ENCODE measurements at places on chromosomes 11 and 22.

- peak; percentile 59 for DNase-seq
These were observed 34.6 kb downstream of the CYTH4 start for GRCh38 chr22:37316875-37317371.

GRCh38 chr11:48154151-48154550 lies 62.5 kb upstream of the OR4B1 start:
- DNase-seq, result no peak

GRCh38 chr22:38657045-38657909 lies 839 bp downstream of the CBY1 start:
- no peak for DNase-seq

DNA sequence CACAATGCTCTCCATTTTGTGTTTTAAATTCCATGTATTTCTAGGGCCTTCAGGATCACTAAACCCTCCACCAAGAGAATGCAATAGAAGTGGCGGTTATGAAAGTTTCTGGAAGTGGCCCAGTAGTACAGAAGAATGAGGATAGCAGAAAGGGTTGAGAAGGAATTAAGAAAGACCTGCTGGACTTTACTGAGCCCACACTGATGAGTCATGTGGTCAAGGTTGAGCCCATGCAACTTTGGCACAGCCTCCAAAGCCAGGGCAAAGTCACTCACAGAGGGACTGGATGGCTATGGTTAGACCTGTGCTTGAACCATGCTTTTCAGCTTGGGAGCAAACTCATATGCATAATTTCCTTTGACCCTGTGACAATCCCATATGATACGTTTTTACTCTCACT lies 102.9 kb upstream of the PLET1 start:
- no peak for DNase-seq

DNA sequence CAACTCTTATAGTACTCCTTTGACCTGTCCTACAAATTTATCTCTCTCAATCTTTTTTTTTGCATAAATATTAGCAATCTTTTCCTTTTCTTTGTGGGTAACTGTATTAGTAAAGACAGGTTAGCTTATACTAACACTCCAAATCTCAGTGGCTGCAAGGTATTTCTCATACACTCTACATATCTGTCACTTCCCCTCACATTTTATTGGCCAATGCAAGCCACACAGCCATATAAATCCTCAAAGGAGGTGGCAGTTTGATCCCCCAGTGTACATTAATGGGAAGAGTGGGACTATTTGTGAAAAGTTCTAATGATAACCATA lies 42.6 kb upstream of the EED start:
- no peak for DNase-seq

DNA sequence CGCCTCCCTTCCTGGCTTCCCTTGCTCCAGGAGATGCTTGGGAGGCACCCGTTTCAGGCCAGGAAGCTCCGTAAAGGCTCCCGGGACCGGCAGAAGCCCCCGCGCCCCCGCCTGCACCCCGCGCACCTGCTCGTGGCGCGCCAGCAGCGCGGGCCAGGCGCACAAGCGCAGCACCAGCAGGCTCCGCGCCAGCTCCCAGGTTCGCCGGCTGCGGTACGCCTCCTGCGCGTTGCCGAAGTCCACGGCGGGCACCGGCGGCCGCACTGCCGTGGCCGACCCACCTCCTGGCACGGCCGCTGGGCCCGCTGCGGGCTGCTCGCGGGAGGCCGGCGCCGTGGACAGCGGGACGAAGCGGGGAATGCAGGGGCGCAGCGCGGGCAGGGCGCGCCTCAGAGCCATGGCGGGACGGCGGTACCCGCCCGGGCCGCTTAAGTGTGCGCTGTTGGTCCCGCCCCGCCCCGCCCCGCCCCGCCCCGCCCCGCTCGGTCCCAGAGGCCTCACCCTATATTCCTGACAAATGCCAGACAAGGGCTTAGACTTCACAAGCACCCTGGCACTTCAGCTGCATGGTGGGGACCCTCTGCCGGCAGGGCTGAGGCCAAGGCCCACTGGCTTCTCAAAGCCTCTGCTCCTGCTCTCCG lies at the start of gene PRODH:
TSS of gene PRODH (minus strand) at position 405 of the 641 bp plus-strand sequence. CDS start at position 399, 6 bp downstream.
- DNase-seq, result no peak

GRCh38 chr11:116072601-116073410 lies 568.6 kb upstream of the CADM1 start:
- DNase-seq, result no peak

DNA sequence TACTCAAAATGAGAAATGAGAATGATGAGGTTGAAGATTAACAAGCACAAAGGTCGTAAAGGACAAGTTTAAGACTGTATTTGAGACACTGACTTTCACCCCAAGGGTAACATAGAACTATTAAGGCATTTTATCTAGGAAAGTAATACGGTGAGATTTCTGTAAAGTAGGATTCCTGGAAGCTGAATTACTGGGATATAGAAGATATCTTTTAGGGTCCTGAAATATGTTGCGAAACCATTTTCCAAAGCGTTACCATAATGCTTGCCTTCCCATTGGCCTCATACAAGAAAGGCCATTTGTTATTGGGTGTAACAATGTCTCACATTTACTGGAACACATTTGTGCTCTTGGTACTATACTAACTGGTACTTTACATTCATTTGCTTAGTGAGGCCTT lies 1185.9 kb upstream of the TENM4 start:
- no peak for DNase-seq

Measured in globus pallidus (tissue), 1 donor.